ENCODE measurements at places on chromosomes 7 and 10. TPM values are rescaled to one million over a fixed set of nuclear protein-coding genes. Genes with fewer than 3 reads are reported as not detected.
A peak's percentile ranks its signal among the peaks of the same experiment; 100 is the strongest.

The ANKRD30A gene
- not detected for polyA plus RNA-seq

The NKX2-3 gene
- not detected for polyA plus RNA-seq

The WDFY4 gene
- not detected for polyA plus RNA-seq

The MRLN gene
- polyA plus RNA-seq, result not detected

DNA sequence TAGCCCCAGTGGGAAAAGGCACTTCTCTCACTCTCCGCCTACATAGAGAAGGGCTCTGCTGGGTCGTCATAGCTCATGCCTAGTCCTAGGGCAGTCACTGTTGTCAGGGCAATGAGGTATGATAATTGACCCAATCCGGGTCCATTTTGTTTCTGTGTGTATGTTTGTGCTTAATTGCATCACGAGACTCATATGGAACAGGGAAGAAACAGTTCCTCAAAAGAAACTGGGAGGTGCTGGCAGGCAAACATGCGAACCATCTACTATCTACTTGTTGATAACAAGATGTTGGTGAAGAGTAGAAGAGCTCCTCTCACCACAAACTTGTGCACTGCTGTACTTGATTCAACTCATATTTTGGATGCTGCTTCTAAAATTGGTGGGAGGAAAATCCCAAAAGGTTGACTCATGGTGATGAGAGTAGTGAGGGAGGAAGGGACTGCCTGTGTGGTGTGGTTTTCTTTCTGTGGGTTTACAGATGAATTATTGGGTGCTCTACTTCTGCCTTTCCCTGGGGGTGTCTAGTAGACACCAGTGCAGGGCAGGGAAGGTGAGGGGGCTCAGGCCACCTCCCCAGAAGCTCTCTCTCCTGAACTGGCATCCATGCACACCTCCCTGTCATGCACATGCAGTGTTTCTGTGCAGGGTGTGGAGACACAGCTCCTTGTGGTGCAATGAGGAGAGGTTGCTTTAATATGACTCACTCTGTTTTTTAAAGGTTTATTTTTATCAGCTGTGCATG is 29.4 kb downstream of the LSMEM1 start:
- 0 out of 2 replicates have a peak, but pooled peaks cover 9% of the 10 kb centered on the region for H3K4me1 ChIP-seq
- H3K27ac ChIP-seq, result no peak overlapping the region
- DNase-seq, result no peak
- H3K27me3 ChIP-seq, result no peaks in the 10 kb centered on the region
- H3K36me3 ChIP-seq, result no peaks in the 10 kb centered on the region
- no peak overlapping the region for H3K4me3 ChIP-seq

DNA sequence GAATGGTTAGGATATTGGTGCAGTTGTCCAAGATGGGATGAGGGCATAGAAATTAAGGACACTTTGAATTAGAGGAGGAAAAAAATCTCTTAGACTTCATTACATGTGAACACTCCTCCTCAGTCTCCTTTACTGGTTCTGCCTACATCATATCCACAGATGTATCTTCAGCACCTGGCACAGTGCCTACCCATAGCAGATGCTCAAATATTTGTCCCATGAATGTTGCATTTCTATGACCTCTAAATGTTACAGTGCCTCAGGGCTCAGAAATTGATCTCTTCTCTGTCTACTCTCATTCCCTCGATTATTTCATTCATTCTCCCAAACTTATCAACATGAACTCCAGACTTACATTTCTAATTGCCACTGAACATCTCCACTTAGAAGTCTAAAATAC is 17.1 kb downstream of the CNNM1 start:
- no peaks in the 10 kb centered on the region for H3K36me3 ChIP-seq
- no peaks in the 10 kb centered on the region for H3K27me3 ChIP-seq
- DNase-seq, result peak; percentile 36
- no peaks in the 10 kb centered on the region for H3K4me1 ChIP-seq
- H3K4me3 ChIP-seq, result no peak overlapping the region

DNA sequence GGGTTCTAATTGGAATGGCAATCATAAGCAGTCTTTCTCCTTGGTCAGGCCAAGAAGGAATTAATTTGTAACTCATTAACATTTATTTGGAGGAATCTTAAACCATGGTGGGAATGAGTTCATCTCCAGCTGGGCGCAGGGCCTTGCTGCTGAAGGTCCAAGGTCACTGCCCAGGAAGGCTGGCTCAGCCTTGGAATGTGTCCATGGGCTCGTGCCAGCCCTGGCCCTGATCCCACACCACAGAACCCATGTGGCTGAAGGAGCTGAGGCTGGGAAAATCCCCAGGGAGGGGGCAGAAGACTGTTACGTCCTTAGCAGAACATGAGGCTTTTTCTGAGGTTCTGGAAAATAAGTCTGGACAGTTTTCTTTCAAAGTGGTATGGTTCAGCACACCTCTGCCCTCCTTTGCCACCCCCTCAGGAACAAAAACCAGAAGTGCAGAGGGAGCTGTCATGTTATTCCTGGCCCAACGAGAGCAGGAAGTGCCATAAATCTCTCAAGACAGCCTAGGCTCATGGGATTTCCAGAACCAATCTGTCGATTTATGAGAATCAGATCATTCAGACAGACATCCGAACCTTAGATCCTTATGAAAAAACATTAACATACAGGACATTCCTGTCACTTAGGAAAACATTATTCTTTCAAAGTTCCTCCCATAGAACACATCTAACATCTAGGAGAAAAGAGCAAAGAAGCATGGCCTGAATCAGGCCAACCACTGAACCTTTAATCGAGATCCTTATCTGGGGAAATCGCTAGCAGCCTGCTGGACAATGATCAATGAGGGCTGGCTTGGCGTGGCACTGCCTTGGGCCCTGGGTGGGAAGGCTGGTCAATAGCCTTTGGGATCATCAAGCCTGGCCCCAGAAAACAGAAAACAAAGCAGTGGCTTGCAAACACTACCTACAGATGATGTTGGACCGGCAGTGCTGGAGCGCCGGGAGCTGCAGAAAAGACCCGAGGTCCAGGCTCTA is 134.3 kb downstream of the TAX1BP1 start:
- H3K27ac ChIP-seq, result no peak overlapping the region
- H3K4me3 ChIP-seq, result no peak overlapping the region
- no peaks in the 10 kb centered on the region for H3K27me3 ChIP-seq
- no peak for DNase-seq

DNA sequence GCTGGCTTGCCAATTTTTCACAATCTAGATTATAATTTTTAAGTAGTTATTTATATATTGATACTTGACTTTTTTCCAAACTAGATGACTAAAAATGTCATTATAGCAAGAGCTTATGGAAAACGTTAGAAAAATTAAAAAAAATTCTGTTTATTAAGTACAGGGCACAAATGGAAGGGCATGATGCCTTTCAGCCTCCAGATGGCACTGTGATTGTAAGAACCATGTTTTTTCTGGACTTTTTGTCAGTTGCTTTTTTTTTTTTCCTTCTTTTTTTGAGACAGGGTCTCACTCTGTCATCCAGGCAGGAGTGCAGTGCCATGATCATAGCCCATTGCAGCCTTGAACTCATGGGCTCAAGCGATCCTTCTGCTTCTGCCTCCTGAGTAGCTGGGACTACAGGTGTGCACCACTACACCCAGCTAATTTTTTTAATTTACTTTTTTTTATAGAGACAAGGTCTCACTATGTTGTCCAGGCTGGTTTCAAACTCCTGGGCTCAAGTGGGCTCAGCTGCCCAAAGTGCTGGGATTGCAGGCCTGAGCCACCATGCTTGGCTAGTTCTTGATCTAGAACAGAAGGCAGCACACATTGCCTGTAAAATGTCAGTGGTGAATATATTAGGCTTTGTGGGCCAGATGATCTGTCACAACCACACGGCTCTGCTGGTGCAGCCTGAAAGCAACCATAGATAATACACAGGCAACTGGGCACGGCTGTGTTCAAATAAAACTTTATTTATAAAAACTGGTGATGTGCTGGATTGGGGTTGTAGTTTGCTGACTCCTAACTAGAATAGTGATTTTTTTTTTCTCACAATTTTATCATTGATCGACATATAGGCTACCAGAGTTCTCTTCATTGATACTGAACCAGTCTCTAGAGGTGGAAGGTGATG is 27.4 kb downstream of the UCMA start:
- DNase-seq, result peak; percentile 44
- H3K27me3 ChIP-seq, result no peaks in the 10 kb centered on the region
- H3K36me3 ChIP-seq, result peaks cover 9% of the 10 kb centered on the region
- no peaks in the 10 kb centered on the region for H3K4me1 ChIP-seq
- no peak overlapping the region for H3K4me3 ChIP-seq

DNA sequence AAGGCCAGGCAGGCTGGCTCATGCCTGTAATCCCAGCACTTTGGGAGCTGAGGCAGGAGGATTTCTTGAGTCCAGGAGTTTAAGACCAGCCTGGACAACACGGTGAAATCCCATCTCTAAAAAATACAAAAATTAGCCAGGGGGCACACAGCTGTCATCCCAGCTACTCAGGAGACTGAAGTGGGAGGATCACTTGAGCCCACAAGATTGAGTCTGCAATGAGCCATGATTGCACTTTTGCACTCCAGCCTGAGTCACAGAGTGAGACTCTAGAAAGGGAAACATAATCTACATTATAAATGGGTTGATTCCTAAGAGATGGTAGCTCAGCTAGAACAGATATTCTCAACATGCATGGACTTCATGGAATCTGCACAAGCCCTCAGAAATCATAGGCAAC is 6.3 kb upstream of the LIPF start:
- H3K27ac ChIP-seq, result no peak overlapping the region
- H3K4me1 ChIP-seq, result no peaks in the 10 kb centered on the region
- H3K27me3 ChIP-seq, result no peaks in the 10 kb centered on the region
- no peak for DNase-seq
- H3K36me3 ChIP-seq, result no peaks in the 10 kb centered on the region

DNA sequence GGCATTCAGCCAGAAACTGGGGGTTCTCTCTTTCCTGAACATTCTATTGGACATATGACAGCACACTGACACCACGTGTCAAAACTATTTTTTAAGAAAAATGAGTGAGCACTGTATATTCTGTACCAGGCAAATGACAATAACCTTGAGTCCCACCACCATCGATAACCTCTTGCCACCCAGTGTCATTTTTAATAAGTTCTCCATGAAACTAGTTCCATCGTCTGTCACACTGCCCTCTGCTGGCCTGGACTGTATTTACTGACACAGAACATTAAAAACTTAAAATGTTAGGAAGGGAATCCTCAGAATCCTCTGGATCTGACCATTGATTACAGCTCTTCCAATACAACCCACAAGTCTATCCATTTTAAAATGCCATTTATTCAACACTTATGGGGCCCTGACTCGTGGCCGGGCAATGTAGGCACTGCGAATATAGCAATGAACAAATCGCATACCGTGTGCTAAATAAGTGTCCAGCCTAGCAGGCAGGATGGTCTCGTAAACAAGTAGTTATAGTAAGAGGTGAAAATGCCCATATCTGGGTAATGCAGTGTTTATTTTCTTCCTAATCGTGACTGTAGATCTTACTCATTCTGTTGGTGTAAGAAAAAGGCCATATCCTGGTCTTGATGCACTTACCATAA is 35.9 kb upstream of the CACNB2 start:
- peak; percentile 34 for DNase-seq
- no peak overlapping the region for H3K27ac ChIP-seq
- H3K27me3 ChIP-seq, result no peaks in the 10 kb centered on the region
- no peaks in the 10 kb centered on the region for H3K36me3 ChIP-seq
- no peaks in the 10 kb centered on the region for H3K4me1 ChIP-seq
- H3K4me3 ChIP-seq, result no peak overlapping the region

Measured in SK-N-SH (cell line).